Breast epithelium (tissue), 4 donors: ENCODE measurements at places on chromosomes 1 and 21.

DNA sequence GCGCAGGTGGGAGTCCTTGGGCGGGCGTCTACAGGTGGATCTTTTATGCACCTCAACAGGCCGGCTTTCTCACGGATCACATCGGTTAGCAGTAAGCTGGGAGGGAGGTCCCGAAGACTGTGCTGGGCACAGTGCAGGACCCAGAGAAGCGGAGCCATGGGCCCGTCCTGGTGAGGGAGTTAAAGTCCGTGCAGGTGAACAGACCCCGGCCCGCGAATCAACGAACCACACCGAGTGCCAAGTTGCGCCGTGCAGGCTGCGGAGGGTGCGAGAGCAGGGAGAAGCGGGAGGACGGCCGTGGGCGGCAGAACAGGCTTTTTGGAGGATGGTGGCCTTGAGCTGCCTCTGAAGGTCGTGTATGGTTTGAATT is 233.3 kb downstream of the SDCCAG8 start:
- DNase-seq: no peak
- no peak overlapping the region for H3K4me3 ChIP-seq
- no peak overlapping the region for H3K27ac ChIP-seq

DNA sequence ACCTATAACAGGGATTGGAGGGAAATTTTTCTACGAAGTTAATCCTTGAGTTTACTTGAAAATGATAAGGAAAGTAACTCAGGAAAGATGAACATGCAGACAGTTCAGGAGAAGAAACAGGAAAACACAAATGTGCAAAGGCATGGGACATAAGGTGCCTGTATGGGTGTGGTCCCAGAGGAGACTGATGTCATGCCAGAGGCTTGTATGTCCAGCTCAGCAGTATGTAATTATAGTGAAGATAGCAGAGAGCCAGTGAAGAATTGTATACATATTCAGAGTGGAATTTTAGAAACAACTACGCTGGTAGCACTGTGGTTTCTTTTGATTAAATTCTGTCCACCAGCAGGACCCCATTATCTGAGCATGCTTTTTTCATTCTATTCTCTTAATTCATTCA is 179.5 kb downstream of the LRRC7 start:
- no peaks in the 10 kb centered on the region for H3K27me3 ChIP-seq
- H3K27ac ChIP-seq: no peak overlapping the region
- DNase-seq: no peak
- H3K36me3 ChIP-seq: no peaks in the 10 kb centered on the region
- H3K4me1 ChIP-seq: no peaks in the 10 kb centered on the region
- no peak overlapping the region for H3K4me3 ChIP-seq

DNA sequence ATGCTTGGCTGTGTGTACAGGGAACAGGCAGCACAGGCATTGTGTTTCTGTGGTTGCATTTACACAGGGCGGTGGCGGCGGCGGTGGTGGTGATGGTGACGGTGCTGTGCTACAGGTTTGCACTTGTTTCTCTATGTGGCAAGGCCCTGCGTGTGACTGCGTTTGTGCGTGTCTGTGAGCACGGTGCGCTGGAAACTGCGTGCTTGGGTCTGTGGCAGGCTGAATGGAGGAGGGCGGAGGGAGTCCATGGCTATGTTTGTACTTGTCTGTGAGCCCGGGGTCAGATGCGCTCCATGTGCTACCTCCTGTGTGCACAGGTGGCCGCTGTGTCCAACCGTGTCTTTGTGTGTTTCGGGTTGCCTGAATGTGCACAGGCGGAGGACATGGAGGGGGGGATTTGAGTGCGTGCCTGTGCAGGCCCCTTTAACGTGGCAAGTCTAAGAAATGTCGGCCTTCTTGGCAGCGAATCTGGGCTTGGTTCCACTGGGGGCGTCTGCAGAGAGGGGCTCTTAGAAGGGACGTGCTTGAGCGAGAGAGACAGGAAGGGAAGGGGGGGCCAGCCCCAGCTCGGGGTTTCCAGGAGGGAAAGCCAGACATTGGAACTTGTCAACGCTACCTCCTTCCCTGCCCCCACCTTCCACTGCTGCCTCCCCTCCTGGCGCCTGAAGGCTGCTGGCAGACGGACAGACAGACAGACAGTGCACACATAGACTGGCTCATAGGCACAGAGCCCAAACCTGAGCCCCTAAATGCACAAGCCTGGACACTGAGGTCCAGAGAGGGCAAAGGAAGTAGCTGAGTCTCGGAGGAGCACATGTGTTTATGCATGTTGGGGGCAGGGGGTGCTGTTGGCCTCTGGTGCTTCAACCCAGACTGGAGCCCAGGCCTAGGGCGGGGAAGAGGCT is 32.7 kb upstream of the WASF2 start:
- no peak overlapping the region for H3K4me3 ChIP-seq
- peaks cover 26% of the 10 kb centered on the region for H3K4me1 ChIP-seq
- H3K27me3 ChIP-seq: no peaks in the 10 kb centered on the region
- DNase-seq: no peak

GRCh38 chr1:53726009-53726600 is 12.9 kb downstream of the GLIS1 start:
- no peaks in the 10 kb centered on the region for H3K27me3 ChIP-seq
- H3K36me3 ChIP-seq: no peaks in the 10 kb centered on the region
- no peak overlapping the region for H3K4me3 ChIP-seq

DNA sequence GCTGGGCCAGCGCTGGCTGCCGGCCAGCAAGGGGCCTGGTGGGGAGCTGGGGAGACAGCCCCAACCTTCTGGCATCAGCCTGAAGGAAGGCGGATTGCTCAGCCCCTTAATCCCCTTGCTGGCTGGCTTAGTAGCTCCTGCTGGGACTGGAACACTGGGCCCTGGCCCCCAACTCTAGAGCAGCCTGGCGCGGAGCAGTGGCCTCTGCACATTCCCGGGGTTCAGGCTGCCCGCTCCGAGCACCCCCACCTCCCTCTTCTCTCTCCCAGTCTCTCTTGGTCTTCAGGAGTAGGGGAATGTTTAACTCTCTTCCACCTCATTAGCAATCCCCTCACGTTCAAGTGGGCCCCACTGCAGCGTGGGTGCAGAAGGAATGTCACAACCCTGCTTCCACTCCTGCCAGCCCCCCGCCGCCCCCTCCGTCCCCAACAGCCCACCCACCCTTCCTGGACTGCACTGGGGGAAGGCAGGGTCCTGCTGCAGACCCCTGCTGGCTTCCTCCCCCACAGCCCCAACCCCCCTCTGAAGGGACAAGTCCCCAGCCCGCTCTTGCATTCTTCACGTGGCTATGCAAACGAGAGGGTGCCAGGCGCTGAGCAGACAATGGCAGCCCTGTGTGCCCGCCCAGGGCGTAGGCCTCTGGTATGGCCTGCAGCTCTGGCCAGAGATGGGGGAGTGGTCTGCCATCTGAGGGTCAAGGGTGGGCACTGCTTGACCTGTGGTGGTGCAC is 980 bp upstream of the CLDN19 start:
- no peaks in the 10 kb centered on the region for H3K4me1 ChIP-seq
- no peak for DNase-seq
- H3K27ac ChIP-seq: peak overlapping the region; percentile 78
- no peaks in the 10 kb centered on the region for H3K27me3 ChIP-seq
- no peak overlapping the region for H3K4me3 ChIP-seq
- H3K36me3 ChIP-seq: no peaks in the 10 kb centered on the region

DNA sequence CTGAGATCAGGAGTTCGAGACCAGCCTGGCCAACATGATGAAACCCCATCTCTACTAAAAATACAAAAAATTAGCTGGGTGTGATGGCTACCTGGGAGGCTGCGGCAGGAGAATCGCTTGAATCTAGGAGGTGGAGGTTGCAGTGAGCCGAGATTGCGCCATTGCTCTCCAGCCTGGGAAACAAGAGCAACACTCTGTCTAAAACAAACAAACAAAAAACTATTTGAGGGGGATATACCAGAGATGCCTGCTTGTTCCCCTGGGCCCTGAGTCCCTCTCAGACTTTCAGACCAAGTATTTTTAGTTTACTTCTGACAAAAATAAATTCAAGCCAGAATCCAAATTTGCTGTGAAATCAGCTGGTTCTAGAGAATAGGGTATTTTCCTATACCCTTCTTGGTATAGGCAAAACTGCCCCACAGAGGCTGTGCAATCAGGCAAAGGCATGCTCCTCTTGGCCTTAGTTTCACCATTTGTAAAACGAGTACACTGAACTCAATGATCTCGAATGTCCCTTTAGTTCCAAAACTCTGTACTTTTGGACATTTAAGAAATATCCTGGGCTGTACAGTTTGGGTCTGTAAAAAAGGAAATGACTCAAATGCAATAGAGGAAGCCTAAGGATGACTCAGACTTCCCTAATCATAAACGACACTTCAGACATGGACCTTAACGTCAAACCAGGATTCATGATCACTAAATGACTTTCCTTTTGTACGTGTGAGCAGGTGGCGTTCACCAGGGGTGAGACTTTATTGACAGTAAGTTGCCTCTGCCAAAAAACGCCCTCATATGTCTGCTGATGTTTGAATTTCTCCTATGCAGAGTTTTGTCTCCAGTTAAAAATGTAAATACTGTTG is 16.1 kb downstream of the ENSA start:
- no peaks in the 10 kb centered on the region for H3K27me3 ChIP-seq
- H3K4me1 ChIP-seq: no peaks in the 10 kb centered on the region

DNA sequence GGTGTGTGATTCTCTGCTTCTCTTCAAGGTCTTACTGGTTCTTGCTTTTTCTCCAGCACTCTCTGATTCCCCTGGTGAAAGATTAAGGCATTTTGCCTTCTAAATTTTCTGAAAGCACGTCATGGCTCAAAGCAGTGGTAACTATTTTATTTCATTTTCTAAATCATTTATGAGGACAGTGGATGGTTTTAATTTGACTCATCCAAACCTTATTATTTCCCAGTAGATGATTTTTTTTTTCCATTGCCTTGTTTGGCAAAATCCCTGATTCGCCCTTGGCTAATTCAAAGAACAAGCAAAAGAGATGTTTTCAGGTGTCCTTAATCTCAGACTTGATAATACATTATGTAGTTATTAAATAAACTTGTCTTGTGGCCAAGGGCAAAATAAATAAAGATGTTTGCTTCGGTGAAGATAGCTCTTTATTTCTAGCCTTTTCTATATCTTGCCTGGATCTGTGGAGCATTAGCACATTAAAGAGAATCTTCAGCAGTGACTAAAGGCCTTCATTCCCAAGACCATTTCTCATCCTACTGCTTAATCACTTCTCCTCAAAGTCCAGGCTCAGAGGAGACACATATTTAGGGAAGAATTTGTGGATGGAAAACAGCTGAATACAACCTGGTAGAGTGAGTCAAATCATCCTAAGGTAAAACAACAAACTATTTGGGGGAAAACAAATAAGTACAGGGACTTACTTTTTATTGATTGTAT is 359.8 kb downstream of the DUSP10 start:
- no peak overlapping the region for H3K27ac ChIP-seq
- H3K27me3 ChIP-seq: no peaks in the 10 kb centered on the region
- H3K36me3 ChIP-seq: no peaks in the 10 kb centered on the region

DNA sequence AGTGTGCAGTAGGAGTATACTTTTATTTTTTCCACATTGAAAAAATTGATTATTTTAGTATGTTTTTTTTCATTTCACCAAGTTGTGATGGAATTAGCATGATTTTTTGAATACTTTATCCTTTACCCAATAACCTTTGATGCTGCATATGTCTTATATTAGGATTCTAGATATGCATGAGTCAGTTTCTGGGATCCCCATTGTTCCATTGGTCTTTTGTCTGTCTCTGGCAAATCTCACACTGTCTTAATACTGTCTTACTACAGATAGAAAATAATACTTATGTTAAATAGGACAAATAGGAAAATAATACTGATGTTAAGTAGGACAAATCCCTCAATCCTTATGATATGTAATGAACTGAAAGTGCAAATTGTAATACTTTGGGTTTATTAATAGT is 54.3 kb upstream of the ASB17 start:
- no peaks in the 10 kb centered on the region for H3K36me3 ChIP-seq
- no peak overlapping the region for H3K4me3 ChIP-seq
- H3K4me1 ChIP-seq: no peaks in the 10 kb centered on the region
- H3K27ac ChIP-seq: no peak overlapping the region
- DNase-seq: no peak

- no peaks in the 10 kb centered on the region for H3K4me1 ChIP-seq
- H3K27ac ChIP-seq: no peak overlapping the region
- no peak overlapping the region for H3K4me3 ChIP-seq
- H3K27me3 ChIP-seq: no peaks in the 10 kb centered on the region
- no peak for DNase-seq
Observed at GRCh38 chr1:75630004-75630594, 19.2 kb upstream of the SLC44A5 start.

- H3K36me3 ChIP-seq: no peaks in the 10 kb centered on the region
- H3K27me3 ChIP-seq: no peaks in the 10 kb centered on the region
- no peak overlapping the region for H3K27ac ChIP-seq
- no peak overlapping the region for H3K4me3 ChIP-seq
- no peak for DNase-seq
Observed at GRCh38 chr21:15204140-15204969, 139.6 kb upstream of the NRIP1 start.

DNA sequence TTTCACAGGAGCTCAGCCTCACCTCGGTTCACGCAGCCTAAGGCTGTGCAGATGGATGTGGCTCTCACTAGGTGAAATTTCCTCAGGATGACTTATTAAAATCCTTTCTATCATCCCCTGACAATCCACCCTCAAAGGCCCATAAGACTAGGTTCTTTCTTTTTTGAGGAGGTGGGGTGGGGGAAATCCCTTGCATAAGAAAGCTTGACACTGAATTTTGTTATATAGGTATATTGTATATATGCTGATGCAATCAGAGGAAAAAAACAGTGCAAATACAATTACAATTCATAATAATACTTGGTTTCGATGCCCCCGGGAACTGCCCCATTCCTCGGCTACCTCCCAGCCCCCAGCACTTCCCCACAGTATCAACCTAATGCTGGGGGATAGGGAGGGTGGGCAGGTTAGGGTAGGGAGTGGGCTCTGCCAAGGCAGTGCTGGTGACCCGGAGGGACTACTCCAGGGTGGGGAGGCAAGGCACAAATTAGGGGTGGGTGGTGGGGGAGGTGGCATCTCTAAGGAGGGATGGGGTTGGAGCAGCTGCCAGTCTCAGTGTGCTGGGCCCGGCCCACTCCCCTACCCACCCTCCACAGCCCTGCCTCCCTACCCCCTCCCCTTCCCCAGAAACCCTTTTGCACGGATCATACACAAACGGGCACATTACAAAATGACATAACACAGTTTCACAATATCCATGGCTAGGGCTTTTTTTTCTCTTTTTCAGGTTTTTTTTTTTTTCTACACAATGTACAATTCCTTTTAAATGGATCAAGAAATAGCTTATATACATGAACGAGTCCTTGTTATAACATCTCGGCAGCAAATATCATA is 30.9 kb downstream of the SLC27A3 start:
- no peak for DNase-seq
- peak overlapping the region; percentile 19 for H3K27ac ChIP-seq
- no peak overlapping the region for H3K4me3 ChIP-seq

- H3K27me3 ChIP-seq: no peaks in the 10 kb centered on the region
- H3K27ac ChIP-seq: no peak overlapping the region
- no peak for DNase-seq
- no peak overlapping the region for H3K4me3 ChIP-seq
- H3K4me1 ChIP-seq: no peaks in the 10 kb centered on the region
Observed at GRCh38 chr1:39337067-39337466, 132.6 kb downstream of the MACF1 start.

- no peaks in the 10 kb centered on the region for H3K27me3 ChIP-seq
- H3K4me3 ChIP-seq: no peak overlapping the region
- H3K4me1 ChIP-seq: no peaks in the 10 kb centered on the region
- DNase-seq: no peak
- peak overlapping the region; percentile 80 for H3K27ac ChIP-seq
Observed at GRCh38 chr1:225700889-225701465, 48.1 kb upstream of the ENAH start.

GRCh38 chr1:20411196-20411980 is 74.6 kb downstream of the CAMK2N1 start:
- DNase-seq: no peak
- H3K4me3 ChIP-seq: no peak overlapping the region
- no peak overlapping the region for H3K27ac ChIP-seq
- no peaks in the 10 kb centered on the region for H3K36me3 ChIP-seq
- peaks cover 4% of the 10 kb centered on the region for H3K4me1 ChIP-seq
